ENCODE measurements at places on chromosomes 13 and 19.

- DNase-seq, result no peak
Measured at GRCh38 chr13:56893843-56894242, 246.9 kb upstream of the PRR20A start.

GRCh38 chr13:30148171-30148754, 159.1 kb downstream of the KATNAL1 start:
- no peak for DNase-seq

DNA sequence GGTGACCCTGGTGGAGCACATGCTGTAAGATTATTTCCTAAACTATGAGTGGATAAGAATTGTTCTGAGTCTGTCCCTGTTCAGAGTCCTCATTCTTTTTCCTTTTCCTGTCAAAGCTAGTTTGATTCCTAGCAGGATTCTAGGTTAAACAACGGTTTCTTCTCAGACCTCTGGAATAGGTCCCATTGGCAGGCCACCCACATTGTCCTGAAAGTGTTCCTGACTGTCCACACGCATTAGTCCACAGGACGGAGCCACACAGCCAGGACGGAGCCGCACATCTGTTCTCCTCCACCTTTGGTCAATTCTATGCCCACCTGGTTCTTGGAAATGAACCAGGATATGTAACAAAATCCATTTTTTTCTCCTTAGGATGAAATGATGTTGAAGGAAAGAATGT, 46.1 kb downstream of the ANKRD10 start:
- no peak for DNase-seq

- DNase-seq, result no peak
Measured at GRCh38 chr13:78376033-78376432, 227.3 kb downstream of the POU4F1 start.

GRCh38 chr19:43540381-43540780, 7.4 kb downstream of the ZNF575 start:
- DNase-seq, result no peak

- DNase-seq, result no peak
Measured at GRCh38 chr13:34764246-34764645, 177.8 kb upstream of the NBEA start.

DNA sequence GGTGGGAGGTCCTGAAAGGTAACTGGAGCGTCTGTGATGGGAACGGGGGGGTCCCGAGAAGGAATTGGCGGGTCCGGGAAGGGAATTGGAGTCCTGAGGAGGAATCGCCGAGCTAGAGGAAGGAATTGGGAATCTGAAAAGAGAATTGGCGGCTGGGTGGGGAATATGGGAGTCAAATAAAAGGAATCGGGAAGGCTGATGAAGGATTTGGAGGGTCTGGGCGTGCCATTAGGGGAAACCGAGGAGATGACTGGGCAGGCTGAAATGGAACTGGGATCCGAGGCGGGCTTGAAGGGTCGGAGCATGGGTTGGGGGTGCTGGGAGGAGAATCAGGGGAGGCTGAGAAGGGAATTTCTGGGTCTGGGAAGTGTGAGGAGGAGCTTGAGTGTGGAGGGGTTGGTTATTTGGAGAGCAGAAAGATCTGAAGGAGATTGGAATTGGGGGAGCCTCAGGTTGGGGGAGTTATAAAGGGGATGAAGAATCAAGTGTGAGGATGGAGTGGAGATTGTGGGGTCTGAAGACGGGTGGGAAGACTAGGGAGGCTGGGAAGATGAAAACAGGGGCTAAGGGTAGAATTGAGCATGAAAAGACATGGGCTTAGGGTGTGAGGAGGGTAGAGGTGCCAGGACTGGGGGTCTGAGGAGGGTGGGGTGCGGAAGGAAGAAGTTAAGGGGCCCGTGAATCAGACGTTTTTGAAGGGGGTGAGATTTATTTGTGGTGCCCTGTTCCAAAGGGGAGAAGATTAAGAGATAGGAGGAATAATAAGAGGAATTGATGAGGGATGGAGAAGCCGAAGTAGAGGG, 718 bp downstream of the ACTN4 start:
- no peak for DNase-seq

DNA sequence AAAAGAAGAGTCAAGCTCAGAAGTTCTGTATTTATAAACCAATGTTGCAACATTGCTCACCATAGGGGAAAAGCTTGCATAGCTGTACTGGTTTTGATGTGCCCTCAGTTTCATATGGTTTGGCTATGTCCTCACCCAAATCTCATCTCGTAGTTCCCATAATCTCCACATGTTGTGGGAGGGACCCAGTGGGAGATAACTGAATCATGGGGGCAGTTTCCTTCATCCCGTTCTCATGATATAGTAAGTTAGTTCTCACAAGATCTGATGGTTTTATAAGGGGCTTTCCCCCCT, 73.9 kb downstream of the TNFRSF19 start:
- DNase-seq, result no peak

GRCh38 chr19:43504426-43505185, at the start of gene PHLDB3:
PHLDB3 (minus strand) TSS chr19:43504746; CDS start chr19:43504118, 628 bp downstream.
- DNase-seq, result no peak

DNA sequence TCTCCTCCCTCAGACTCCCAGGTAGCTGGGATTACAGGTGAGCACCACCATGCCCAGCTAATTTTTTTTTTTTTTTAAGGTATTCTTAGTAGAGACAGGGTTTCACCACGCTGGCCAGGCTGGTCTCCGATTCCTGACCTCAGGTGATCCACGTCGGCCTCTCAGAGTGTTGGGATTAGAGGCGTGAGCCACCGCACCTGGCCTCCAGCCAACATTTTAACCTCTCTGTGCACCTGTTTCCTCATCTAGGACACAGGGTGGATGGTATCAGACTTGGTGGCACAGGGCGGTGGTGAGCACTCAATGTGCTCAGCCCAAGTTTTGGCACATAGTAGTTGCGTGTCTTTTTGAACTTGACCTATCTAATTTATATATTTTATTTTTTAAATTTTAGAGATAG, 12.5 kb downstream of the APBA3 start:
- DNase-seq, result no peak

- DNase-seq, result no peak
Measured at GRCh38 chr13:98752467-98753290, at the start of gene SLC15A1. SLC15A1 (minus strand) TSS chr13:98752672; CDS start chr13:98752598, 74 bp downstream.

GRCh38 chr13:109743706-109744453, 42.5 kb downstream of the IRS2 start:
- no peak for DNase-seq

DNA sequence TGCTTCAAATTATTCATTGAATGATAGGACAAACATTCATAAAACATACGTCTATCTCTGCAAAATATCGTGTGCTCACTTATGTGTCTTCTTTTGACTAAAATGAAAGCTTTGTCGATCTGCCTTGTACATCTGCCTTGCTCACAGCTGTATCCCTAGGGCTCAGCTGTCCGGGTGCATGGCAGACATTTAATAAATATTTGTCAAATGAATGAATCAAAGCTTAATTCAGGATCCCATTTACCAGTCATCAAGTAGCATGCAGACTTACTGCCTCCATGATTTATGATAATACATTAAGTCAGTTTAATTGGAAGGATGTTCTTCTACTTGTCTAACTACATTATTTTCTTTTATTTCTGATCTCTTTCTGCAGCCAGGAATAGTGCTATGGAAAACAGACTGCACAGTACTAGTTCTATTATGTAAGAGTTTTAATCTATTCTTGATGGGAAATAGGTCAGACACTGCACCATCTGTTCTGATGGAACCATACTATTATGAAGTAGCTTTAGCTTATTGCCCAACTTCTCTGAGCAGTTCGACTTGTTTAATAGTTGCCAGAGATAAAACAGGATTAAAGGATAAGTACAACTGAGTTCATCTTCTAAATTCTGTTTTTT, 13.2 kb downstream of the SLC46A3 start:
- DNase-seq, result peak; percentile 64

DNA sequence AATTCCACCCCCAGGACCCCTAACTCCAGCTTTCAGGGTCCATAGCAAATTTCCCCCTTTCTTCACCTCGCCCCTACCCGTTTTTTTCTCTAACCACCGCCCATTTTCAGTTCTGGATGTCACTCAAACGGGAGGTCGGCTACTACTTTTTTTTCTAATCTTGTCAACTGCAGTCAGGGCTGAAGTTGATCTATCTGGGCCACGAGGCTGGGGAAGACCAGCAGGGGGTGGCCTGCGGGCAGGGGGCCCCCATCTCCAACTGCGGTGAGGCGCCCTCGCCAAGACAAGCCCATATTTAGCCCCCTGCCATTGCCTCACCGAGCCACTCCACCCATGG, 748 bp downstream of the LHFPL6 start:
- DNase-seq, result no peak

DNA sequence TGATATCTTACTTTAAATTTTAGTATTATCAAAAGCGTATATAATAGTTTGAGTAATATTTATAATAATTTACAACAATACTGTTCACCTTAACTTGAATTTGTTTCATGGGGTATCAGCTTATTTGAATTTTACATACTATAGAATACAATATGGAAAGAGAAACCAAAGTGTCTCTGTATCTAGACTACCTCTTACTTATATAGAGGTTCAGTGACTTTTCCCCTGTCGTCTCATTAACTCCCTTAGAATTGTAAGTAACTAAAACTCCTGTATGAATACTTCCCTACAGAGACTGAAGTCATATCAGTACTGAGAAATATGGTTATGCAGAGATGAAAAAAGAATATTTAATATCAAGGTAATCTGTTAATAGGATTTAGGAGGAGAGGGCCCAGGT, 26.8 kb downstream of the COG6 start:
- no peak for DNase-seq

GRCh38 chr13:75610466-75610865, 25.7 kb upstream of the LMO7 start:
- DNase-seq, result no peak
